Left forelimb (tissue), 1 donor: ENCODE measurements at places on chromosomes 2 and 18.
A peak's percentile ranks its signal among the peaks of the same experiment; 100 is the strongest.

DNA sequence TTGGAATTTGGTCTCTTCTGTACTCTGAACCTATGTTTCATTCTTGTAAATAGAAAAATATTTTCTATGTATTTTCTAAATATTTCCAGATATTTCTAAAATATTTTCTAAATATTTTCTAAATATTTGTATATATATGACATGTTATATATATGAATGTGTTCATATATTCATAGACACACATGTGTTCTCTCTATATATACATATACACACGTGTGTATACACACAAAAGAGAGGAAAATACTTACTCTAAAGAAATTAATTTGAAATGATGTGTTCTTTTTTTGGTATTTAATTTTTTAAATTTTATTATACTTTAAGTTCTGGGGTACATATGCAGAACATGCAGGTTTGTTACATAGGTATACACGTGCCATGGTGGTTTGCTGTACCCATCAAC is 589.6 kb downstream of the LRRTM4 start:
- no peak for DNase-seq

DNA sequence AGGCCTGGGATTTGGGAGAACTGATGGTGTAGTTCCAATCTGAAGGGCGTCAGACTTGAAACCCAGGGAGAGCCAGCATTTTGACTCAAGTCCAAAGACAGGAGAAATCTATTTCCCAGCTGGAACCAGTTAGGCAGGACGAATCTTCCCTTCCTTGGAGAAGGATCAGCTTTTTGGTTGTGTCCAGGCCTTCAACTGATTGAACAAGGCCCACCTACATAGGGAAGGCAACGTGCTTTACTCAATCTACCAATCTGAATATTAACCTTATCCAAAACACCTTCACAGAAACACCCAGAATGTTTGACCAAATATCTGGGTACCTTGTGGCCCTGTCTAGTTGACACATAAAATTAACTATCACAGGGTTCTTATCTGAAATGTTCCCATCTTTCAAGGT is 221.9 kb upstream of the DLGAP1 start:
- DNase-seq, result no peak

DNA sequence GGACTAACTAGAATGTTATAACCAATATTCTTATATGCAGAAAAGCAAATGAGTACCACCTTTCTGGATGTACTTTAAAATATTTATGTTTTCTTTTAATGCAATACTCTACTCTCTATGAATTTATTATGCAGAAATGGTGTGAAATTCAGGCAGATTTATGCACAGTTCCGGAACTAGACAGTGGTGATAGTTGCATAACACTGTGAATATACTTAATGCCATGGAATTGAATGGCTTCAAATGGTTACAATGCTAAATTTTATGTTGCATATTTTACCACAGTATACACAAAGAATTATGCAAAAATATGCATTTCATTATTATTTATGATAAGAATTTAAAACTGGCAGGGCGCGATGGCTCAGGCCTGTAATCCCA is 287.8 kb upstream of the FN1 start:
- DNase-seq, result no peak

DNA sequence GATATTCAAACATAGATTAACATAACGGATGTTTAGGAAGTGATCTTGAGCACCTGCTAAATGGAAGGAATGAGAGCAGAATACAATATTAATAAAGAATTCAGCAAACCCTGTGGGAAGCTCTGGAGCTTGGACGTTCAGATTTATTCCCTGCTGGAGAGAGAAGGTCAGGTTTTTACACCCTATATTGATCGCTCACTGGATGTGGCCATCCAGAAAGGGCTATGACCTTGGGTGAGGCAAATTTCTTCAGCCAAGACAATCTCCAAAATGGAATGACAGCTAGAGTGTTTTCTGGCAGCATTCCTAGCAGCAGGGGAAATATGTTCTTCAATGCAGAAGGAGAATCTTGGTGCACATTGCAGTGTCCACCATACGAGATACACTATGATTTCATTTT is 288.3 kb downstream of the IRS1 start:
- DNase-seq, result no peak

DNA sequence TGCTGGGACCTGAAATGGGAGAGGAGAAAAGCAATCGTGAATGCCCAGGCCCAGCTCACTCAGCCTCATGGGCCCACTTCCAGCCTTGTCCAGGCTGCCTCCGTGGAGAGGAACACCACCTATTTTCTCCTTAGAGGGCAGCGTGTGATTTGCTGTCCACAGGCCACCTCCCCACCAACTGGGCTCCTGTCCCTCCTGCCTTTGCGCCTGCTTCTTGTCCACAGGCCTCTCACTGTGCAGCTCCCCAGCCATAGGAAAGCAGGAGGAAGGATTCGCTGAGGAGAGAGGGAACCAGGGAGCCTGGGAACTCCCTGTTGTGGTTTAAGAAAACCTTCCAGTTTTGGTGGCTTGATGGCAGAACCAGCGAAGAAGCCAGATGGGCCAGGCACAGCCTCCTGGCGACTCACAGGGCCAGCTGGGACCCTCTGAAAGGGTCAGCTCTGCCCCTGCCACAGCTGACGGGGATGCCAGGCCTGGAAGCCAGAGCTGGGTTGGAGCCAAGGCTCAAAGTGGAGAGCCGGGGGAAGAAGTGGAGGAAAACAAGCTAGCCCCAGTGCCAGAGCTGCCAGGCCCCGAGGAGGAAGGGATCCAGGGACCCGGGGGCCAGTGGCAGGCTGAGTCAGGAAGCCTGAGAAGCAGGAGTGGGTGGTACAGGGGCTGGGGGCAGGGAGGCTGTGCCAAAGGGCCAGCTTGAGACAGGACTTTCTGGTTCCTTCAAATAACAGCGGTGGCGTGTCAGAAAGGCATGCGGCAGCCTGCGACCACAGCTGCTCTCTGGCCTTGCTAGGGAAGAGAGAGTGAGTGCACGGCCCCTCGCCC is 9.9 kb downstream of the TMBIM1 start:
- no peak for DNase-seq

DNA sequence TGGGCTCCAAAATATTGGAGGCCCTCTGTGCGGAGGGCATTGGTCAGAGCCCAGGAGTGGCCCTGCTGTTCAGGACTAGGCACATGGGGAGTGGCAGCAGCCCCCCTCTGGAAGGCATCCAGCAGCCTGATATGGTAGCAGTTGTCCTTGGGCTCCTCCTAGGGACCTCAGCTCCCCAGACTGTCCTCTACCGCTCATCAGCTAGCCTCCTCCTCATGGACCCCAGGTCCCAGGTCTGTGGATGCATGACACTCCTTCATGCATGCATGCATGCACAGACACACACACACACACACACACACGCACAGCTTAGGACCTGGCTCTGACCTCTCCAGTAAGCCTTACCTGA is 15.4 kb upstream of the ATP6V1B1 start:
- peak; percentile 14 for DNase-seq
